ENCODE measurements at places on chromosomes 11 and 22.
A peak's percentile ranks its signal among the peaks of the same experiment; 100 is the strongest.

GRCh38 chr22:40001800-40002577, 7.2 kb downstream of the FAM83F start:
- DNase-seq, result no peak

DNA sequence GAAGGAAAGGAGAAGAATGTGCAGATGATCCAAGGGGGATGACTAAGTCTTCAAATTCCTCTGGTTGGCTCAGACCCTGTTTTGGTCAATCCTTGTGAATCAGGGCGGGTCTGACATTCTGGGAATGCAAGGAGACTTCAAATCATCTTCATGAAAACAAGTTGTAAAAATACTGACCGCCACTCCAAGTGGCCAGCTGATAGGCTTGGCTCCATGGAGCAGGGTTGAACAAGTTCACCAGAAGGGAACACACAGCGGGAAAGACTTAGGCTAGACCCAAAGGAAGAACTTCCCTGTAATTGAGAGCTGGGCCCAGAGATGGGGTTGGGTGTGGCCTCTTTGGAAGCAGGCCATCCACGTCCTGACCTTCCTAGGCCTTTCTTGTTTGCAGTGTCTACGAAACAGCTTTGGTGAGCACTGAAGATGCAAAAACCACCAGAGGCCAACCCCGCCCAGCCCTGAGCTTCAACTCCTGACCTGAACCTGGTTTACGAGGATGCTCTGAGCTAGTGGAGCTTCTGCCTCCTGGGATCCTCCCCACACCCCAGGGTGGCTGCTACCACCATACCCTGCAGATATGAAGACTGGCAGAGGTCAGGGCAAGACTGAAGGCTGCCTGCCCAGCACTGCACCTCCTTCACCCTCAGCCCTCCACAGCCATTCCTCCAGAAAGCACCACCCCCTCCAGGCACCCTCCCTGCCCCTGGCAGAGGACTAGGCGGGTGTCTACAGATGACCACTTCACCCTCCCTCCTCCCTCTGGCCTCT, 26.1 kb downstream of the GDPD5 start:
- DNase-seq, result no peak

GRCh38 chr11:3162410-3163240, 2.5 kb downstream of the OSBPL5 start:
- DNase-seq, result no peak

GRCh38 chr22:27310966-27311697, 490.4 kb downstream of the MN1 start:
- no peak for DNase-seq

- peak; percentile 26 for DNase-seq
Measured at GRCh38 chr22:37193629-37194191, 5.7 kb upstream of the C1QTNF6 start.

- DNase-seq, result no peak
Measured at GRCh38 chr11:47641600-47642098, 710 bp downstream of the MTCH2 start.

- DNase-seq, result no peak
Measured at GRCh38 chr11:15655552-15655951, 540.8 kb downstream of the INSC start.

- DNase-seq, result no peak
Measured at GRCh38 chr22:22417495-22418162, 90.9 kb downstream of the ZNF280B start.

- DNase-seq, result peak; percentile 40
Measured at GRCh38 chr11:72589802-72590761, 84.1 kb downstream of the PDE2A start.

- DNase-seq, result peak; percentile 59
Measured at GRCh38 chr22:41532908-41533825, 11.1 kb downstream of the POLR3H start.

- no peak for DNase-seq
Measured at GRCh38 chr11:10758957-10759356, 7.9 kb downstream of the CTR9 start.

DNA sequence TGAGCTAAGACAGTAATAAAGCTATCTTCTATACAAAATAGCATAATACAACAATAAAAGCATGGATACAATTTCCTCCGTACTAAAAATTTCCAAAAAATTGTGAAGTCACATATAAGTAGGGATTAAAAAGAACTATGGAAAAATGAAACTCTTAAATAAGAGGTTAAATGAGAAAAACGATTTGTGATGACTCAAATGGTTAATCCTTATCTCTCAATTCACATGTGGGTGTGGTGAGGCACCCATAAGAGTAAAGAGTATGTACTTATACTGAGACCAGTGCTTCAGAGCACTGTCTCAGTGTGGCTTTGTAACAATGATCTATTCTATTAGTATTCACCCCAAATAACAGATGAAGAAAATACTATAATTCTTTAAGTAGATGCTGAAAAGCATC, 25.0 kb upstream of the CCDC34 start:
- DNase-seq, result no peak

DNA sequence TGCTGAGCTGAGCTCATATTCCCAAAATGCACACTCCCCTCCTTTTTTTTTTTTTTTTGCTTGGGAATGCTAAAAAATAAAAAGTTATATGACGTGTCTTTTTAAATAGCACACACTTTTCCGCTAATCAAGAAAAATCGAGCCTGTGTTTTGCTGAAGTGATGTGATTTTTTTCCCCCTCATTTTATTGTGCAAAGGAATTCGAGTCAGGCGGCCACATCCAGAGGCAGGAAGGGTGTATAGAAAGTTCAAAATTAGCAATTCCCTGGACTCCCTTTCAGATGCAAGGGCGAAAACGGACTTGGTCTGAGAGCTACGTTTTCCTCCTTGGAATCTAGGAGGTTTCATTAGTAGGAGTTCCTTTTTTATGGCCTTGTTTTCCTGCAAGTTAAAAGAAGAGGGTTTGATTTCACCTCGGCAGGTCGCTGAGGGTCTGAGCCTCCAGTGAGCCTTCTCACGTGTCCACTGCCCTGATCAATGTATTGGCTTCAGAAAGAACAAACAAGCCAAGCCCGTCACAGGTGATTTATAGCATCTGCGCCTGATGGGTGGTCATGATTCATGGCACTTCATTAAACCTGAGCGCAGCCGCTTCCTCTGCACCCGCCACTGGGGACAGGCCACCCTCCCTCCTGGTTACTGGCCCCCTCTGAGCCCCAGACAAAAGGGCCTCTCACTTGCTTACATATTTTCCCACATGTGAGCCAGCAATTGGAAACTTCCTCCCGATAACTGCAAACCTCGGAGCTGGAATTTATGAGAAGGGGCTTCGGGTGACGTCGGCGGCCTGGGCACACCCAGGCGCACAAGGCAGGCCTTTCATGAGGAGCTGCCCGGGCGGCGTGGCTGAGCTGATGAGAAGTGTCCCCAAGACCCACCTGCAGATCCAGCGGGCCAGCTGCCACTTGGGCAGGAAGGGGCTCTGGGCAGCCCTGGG, 64.4 kb upstream of the LINC01488 start:
- DNase-seq, result no peak

- no peak for DNase-seq
Measured at GRCh38 chr11:121514432-121515334, 61.9 kb upstream of the SORL1-AS1 start.

DNA sequence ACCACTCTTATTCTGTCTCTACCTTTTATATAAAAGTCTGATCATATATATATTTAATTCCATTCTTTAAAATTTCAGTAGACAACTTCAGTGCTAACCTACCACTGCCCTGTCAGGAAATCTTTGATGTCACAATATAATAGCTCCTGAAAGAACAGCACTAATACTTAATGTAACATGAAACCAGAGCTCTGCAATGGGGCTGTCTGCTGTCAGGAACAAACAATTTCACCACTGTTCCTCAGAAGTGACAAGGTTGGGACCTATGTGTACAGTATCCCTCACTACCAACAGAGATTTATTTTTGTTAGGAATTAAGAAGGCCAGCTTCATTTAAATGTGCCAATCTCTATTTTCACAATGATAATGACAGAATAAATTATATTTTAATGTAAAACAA, 165.5 kb upstream of the C11orf58 start:
- no peak for DNase-seq

GRCh38 chr11:42462558-42463310, 849.1 kb upstream of the API5 start:
- no peak for DNase-seq

- DNase-seq, result no peak
Measured at GRCh38 chr11:129298988-129299387, 76.7 kb upstream of the BARX2 start.

DNA sequence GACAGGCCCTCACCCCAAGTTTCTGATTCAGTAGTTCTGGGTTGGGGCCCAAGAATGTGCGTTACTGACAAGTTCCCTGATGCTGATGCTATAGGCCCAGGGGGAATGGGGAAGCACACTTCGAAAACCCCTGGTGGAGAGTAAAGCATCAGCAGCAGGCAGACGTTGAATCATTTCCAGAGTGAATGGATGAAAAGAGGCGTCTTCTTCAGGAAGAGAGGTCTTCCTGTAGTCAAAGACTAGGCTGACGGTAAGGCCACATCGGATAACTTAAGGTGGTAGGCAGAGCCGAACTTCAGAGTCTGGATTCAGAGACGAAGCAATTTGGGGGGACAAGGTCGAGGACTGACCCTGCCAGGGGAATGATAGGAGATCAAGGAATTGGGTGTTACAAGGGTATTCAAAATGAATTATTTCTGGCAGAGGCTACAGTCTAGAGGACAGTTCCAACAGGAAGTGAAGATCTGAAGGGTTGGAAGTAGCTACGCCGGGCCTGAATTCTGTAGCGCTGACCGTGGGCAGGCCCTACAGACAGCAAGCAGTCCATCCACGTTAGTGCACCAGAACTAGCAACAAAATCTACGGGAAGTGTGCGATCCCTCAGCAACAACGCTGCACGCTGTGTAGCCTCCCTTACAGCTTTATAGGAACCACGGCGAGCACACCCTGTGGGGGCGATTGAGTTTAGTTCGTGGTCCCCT, 862 bp upstream of the CENATAC start:
- no peak for DNase-seq

DNA sequence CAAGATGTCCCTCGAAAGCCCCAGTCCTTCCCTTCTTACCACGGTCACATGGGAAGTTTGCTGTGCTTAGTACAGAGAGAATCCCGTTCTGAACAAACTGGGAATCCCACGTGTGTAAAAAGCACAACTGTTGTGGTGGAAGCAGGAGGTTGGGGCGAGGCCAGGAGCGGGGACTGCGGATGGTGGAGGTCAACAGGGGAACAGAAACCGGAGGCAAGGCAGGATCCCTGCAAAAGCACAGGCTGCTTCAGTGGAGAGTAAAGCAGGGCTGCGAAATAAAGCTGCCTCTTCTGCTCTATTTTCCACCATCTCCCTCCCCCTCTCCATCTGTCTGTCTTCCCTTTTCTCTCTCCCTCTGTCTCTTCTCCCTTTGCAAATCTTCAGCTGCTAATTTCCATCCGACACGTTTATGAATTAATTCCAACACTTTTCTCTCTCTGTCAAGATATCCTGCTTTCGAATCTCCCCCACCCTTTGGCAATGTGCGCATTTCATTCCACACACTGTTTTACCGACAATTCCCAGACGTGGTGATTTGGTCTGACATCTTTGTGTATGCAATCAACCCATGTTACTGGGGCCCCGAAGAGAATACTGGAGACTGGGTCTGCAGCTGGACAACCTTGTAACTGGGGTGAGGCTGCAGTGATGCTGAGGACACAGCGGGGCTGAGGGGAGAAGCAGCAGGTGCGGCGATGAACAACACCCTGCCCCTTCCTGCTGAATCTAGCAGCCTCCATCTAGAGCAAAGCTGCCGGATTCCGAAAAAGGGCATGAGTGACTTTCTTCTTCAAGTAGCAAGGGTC, 571.8 kb downstream of the OPCML start:
- no peak for DNase-seq

- DNase-seq, result no peak
Measured at GRCh38 chr11:119345685-119346084, 820 bp downstream of the MFRP start.

DNA sequence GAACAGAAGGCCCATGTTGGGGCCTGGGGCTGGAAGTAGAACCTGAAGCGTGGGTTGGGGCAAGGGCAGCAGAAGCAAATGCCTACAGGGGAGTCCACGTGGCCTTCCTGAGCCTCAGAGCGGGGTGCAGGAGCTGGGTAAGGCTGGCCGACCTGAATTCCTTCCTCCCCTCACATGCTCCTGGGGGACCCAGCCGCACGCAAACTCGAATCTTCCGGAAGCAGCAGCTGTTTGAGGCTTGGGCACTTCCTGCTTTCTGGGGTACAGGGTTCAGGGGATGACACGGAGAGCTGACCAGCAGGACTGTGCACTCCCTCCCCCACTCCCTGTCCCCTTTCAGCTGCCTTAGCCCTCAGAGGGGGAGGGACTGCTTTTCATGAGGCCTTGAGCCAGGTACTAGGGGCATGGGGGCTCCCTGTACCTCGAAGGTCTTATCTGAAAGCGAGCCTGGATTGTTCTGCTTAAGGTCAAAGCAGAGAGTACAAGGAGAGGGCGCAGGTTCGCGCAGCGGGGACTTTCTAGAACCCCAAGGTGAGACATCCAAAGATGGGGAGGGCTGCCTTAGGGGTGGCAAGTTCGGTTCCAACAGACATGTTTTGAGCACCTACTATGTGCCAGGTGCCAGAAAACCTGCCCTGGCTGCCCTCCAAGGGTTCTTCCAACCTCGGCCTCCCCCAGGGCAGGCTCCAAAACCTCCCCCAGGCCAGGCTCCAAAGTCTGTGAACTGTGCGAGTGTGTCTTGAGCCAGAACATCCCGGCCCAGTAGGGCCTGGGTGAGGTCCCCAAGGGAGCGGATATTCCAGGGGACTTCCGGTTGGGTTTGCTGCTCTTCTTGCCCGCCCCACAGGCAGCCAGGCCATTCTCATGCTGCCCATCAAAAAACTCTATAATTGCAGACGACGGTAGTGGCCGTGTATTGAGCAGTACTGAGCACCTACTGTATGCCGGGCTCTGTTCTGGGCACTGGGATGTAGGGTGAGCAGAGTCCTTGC, 1.7 kb downstream of the NCF4 start:
- DNase-seq, result no peak

- no peak for DNase-seq
Measured at GRCh38 chr22:26609287-26609686, 8.5 kb downstream of the CRYBB1 start.

- no peak for DNase-seq
Measured at GRCh38 chr22:48125416-48125815, 1363.0 kb downstream of the TBC1D22A start.

- no peak for DNase-seq
Measured at GRCh38 chr11:13984616-13985450, 22.3 kb downstream of the SPON1 start.

- DNase-seq, result no peak
Measured at GRCh38 chr11:12064136-12064953, 46.0 kb upstream of the MICAL2 start.

- no peak for DNase-seq
Measured at GRCh38 chr11:111871693-111872161, 346 bp upstream of the ALG9 start.

GRCh38 chr11:113528982-113529381, 53.8 kb upstream of the DRD2 start:
- DNase-seq, result no peak
